ENCODE measurements at places on chromosomes 1 and 21. TPM values are rescaled to one million over a fixed set of nuclear protein-coding genes. Genes with fewer than 3 reads are reported as not detected.

The CHI3L1 gene
- total RNA-seq, result not detected

The OR10Z1 gene
- total RNA-seq, result not detected

The RPS6KC1 gene
- 10.7 TPM for total RNA-seq

The KCNA3 gene
- not detected for total RNA-seq

The TEDDM1 gene
- total RNA-seq, result not detected

The NUF2 gene
- total RNA-seq, result 29.3 TPM

The NFIA gene
- 9.3 TPM for total RNA-seq

The ZBTB8A gene
- total RNA-seq, result 4.6 TPM

The RGS4 gene
- total RNA-seq, result not detected

The SH2D1B gene
- total RNA-seq, result 0.13 TPM

The RAB42 gene
- total RNA-seq, result 3.5 TPM

The DNAJC6 gene
- 7.1 TPM for total RNA-seq

The UBL4B gene
- not detected for total RNA-seq

The ATP6V1G3 gene
- not detected for total RNA-seq

The TNFRSF9 gene
- total RNA-seq, result 3.2 TPM

The TGFB2 gene
- total RNA-seq, result 14.8 TPM

The KANK4 gene
- 0.26 TPM for total RNA-seq

The CFAP141 gene
- total RNA-seq, result not detected

The KRTAP19-7 gene
- not detected for total RNA-seq

The UTS2 gene
- total RNA-seq, result not detected

The MPL gene
- not detected for total RNA-seq

The KRTAP12-2 gene
- total RNA-seq, result not detected
